ENCODE measurements at places on chromosomes 7 and 10.

DNA sequence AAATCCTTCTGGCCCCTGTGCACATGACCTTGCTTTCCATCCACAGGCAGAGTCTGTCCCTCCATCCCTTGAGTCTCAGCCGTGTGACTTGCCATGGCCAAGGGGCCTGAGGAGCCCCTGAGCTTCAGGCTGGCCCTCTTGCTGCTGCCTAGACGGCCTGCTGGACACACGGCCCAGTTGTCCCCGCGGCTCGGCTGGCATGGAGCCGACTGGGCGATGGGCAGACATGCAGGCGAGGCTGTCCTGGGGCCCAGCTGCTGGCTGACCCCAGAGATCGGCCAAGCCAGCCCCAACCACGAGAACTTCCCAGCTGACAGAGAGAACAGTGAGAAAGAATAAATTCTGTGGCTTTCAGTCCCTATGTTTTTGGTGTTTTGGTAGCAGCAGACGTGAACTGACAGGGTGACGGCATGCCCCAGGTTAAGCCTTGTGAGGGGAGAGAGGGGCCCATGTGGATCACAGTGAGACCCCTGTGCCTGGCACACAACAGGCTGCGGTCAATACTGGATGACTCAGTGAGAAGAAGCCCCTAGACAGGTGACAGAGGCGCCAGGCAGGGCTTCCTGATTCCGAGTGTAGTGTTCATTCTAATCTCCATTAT, 11.7 kb downstream of the PRKAG2 start:
- no peak for DNase-seq

- no peak for DNase-seq
Measured at GRCh38 chr7:87574630-87575029, 26.1 kb downstream of the ABCB1 start.

DNA sequence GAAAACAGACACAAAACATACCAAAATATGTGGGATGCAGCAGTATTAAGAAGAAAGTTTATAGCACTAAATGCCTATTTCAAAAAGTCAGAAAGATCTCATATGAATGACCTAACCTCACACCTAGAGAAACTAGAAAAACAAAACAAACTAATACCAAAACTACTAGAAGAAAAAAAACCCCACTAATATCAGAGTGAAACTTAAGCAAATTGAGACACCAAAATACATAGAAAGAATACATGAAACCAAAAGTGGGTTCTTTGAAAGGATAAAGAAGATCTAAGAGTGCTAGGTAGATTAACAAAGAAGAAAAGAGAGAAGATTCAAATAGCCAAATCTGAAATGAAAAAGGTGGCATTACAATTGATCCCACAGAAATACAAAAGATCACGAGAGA, 494.1 kb downstream of the SH2D4B start:
- DNase-seq = no peak

DNA sequence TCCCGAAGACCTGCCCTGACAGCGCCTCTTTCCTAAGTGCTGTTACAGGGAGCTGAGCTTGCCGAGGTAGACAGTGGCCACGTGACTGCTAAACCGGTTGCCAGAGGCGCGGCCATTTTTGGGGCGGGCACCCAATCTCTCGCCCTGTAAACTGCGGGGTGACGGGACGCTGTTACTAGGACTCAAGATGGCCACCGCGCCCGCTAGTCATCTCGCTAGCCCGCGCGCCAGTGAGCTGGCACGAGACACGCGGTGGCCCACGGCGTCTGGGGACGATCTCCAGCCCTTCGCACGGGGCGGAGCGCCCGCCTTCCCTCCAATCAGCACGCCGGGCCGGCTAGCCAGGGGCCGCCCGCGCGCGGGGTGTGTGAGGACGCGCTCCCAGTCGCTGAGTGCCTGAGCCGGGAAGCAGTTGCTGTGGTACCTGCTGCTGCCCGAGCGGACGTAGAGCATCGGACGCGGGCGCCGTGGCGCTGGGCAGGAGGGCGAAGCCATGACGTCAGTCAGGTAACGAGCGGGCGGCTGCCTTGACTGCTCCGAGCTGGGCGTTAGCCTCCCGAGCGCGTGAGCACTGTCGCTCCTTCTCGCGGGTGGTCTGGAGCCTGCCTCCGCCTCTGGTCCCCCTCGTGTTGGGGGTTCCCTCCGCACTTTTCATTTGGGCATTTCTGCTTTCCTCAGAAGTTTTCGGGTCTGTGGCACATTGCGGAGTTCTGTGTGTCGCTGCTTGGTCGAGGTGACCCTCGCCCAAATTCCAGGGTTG, 25.5 kb downstream of the ADK start:
- peak; percentile 93 for DNase-seq

DNA sequence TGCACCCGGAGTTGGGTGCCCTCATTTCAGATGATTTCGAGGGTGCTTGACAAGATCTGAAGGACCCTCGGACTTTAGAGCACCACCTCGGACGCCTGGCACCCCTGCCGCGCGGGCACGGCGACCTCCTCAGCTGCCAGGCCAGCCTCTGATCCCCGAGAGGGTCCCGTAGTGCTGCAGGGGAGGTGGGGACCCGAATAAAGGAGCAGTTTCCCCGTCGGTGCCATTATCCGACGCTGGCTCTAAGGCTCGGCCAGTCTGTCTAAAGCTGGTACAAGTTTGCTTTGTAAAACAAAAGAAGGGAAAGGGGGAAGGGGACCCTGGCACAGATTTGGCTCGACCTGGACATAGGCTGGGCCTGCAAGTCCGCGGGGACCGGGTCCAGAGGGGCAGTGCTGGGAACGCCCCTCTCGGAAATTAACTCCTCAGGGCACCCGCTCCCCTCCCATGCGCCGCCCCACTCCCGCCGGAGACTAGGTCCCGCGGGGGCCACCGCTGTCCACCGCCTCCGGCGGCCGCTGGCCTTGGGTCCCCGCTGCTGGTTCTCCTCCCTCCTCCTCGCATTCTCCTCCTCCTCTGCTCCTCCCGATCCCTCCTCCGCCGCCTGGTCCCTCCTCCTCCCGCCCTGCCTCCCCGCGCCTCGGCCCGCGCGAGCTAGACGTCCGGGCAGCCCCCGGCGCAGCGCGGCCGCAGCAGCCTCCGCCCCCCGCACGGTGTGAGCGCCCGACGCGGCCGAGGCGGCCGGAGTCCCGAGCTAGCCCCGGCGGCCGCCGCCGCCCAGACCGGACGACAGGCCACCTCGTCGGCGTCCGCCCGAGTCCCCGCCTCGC, at the start of gene EGFR:
Gene EGFR, plus strand, starts transcription at position 657 of the 830 bp plus-strand sequence. CDS start 261 bp downstream, outside the sequence.
- DNase-seq = peak; percentile 43

DNA sequence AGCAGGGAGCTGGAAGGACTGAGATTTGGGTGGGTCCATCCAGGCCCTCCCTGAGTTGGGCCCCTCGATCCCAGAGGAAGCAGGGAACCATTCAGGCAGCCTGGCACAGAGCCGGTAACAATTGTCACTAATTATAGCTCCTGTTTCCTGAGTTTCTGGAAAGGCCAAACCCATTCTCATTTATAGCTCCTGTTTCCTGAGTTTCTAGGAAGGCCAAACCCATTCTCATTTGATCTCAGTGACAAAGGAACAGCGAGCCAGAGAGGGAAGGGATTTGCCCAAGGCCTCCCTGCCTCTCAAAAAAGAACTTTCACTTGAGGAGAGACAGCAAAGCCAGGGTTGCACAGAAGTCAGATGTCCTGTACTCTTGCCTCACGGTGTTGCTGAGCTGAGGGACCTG, 521.9 kb downstream of the TYW1 start:
- DNase-seq = peak; percentile 22

GRCh38 chr7:13155188-13155587, 467.8 kb downstream of the ARL4A start:
- DNase-seq = peak; percentile 20

DNA sequence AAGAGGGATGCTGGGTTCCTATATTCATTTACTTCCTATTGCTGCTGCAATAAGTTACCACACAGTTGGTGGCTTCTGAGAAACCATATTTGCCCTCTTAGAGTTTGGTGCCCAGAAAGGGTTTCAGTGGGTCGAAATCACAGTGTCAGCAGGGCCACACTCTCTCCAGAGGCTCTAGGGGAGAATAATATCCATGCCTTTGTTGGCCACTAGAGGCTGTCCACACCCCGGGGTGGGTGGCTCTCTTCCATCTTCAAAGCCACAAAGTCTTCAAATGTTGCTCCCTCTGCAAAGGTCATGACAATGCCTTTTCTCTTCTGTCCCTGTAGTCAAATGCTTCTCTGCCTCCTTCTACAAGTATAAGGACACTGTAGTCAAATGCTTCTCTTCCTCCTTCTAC, 989.4 kb downstream of the CCSER2 start:
- no peak for DNase-seq

- DNase-seq = no peak
Measured at GRCh38 chr7:91657483-91658071, 222.9 kb downstream of the MTERF1 start.

DNA sequence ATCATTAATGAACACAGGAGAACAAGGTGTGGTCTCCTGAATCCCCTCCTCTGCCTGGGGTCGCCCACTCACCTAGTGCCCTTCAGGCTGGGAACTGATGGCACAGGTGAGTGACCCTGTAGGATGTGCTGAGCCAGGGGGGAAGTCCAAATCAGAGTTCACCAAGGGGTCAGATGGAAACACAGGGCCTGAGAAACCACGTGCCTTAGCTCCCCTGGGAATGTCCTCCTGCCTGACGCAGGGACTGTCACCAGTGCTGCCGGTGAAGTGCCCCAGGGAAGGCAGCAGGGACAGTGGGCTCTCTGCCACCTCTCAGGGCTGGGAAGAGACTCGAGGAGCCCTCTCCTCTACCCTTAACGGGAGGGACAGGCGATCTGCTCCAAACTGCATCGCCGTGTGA, 5.8 kb upstream of the PYROXD2 start:
- DNase-seq = no peak

DNA sequence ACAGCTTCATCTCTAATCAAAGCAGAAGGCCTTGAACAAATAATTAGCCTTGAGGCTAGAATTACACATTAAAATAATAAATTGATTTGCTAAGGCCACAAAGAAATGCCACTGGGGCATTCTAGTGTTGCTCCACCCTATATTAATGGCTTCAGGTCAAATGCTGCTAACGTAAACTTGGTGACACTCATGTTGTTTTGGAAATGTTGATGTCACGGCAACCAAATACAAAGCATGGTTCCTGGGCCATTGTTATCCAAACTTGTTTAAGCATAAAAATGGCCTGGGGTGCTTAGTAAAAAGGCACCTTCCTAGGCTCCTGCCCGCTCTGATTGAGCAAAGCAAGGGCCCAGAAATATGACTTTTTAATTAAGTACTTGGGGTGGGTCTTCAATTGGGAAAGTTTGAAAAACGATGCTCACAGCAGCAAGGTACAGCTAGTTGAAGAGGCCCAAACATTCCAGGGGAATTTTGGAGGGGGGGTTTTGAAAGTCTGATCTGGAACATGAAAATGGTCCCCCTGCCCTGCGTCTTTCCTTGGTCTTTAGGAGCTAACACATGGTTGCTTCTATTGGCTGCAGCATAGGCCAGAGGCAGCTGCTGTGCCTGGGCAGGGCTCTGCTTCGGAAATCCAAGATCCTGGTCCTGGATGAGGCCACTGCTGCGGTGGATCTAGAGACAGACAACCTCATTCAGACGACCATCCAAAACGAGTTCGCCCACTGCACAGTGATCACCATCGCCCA, 67.8 kb downstream of the ABCC2 start:
- peak; percentile 2 for DNase-seq

Measured in NCI-H345 (cell line).